ENCODE measurements at places on chromosomes 1 and 21.
A peak's percentile ranks its signal among the peaks of the same experiment; 100 is the strongest.

- DNase-seq: no peak
These were observed 11.9 kb downstream of the STX6 start for GRCh38 chr1:181010789-181011188.

DNA sequence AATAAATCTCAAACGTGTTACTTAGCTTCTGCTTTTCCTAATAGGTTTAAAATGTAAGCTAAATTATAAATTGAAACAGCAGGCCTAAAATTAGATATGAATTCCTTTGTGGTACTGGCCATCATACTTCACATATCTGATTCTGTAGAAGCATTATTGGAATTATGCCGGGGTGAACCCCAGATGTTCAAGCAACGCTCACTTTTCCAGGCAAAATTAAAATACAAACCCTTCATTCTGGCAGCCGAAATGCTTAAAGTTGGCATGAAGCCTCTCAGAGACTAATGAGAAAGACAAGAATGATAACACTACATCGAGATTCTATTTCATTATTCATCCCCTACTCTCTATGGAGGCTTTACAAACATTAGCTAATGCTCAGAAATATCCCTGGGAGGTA is 1352.7 kb upstream of the ADGRL2 start:
- DNase-seq: no peak

DNA sequence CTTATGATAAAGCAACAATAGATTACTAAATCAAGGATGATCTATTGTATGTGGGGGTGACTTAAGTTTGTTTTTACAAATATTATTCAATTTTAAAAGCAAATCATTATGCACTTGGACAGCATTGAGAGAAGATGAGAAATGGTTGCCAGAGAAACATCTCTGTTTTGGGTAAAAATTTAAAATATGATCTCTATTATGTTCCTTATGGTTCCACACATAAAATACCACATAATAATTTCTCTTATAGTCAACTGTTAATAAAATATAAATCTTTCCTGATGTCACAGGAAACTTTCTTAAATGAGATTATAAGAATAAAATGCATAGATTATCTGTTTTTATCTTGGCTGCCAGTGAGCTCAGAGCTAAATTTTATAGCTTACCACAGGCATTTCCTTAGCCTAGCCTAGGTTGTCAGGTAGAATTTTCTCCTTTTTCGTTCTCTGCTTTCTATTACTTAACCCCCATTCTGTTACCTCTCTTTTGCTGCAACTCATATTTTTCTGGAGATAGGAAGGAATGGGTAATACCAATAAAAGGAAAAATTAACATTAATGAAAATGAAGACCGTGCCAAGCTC is 109.7 kb downstream of the TGFB2 start:
- DNase-seq: no peak

GRCh38 chr1:17143760-17144159 is 24.5 kb upstream of the PADI2 start:
- DNase-seq: no peak

DNA sequence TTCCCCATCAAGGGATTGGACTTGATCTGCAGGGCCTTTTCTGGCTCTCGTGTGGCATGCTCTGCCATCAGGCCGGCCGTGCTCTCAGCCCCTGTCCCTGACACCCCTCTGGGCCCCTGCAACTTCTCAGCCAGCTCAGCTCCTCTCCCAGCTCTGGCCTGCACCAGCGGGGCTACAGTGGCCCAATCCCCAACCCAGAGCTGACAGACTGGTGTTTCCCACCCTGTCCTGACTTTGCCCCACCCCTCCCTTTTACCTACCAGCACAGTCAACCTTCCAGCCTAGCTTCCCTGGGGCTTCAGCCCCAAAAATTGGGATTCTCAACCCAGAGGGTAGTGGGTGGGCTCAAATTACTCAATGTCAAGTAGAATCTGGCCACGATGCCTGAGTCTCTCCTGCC is 149.3 kb downstream of the SYF2 start:
- no peak for DNase-seq

GRCh38 chr1:64553285-64553684 is 83.4 kb downstream of the CACHD1 start:
- no peak for DNase-seq

DNA sequence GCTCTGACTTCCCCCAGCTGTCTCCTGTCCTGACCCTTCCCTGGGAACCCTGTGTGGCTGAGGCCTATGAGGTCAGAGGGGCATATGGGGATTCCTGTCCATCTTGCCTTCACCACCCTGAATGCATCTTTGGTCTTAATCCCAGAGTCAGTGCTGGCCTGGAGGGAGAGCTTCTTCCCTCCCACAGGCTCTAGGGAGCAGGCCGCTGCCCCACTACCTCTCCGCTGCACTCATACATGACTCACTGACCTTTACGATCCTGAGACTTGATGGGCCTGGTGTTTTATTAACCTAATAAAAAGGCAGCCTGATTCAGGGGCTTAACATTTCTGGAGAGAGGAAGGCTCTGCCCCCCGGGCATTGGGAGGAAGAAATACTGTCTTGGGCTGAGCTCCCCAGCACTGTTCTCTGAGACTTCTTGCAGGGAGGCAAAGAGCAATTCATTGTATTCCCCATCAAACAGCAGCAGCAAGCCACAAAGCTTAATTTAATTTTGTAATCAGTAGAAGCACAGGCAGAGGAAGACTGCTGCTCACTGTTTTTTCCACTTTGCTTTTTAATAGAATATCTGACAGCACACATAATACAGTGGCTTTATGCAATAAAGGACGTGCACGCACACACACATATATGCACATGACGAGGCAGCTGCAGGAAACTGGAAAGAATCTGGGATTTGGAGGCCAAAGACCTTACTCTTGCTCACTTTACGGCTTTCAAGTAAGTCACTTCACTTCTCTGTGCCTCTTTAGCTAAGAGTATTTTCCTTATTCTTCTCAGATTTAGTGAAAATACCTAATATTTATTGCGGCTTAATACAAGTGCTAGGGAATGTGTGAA is 89.2 kb upstream of the GRIK3 start:
- no peak for DNase-seq

GRCh38 chr1:192933744-192934143 is 124.9 kb downstream of the RGS2 start:
- DNase-seq: no peak

DNA sequence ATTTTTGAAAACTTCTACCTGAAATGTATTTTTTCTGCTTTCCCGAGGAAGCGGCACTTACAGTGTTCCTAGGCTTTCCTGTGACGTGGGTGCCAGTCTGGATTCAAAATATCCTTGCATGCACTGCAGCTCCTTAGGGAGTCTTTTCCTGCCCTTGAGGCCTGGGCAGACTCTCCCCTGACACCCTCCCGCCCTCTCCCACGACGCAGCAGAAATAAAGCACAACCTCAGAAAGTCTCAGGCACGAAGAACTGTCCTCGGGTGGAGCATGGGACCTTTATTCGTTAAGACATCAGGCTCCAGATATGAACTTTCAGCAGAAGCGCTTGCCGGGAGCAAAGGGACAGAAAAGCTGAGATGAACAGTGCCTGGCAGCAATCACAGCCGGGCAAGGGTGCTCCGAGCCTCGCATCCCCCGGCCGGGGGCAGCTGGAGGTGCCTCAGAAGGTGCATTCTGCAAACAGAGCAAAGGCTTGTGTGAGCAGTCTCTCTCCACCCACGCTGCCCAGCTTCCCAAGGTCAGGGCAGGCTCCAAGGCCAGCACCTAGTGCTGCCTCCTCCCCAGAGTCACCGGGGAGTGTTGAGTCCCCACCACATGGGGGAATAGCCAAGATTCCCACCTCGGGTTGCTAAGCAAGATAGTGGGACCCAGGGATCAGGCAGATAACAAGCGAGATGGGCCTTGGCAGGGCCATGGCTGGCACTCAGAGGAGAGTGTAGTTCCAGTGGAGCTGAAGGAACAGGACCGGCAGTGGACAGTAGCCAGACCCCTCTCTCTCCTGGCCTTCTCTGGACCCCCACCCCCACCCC is 3.2 kb downstream of the TFF3 start:
- no peak for DNase-seq

DNA sequence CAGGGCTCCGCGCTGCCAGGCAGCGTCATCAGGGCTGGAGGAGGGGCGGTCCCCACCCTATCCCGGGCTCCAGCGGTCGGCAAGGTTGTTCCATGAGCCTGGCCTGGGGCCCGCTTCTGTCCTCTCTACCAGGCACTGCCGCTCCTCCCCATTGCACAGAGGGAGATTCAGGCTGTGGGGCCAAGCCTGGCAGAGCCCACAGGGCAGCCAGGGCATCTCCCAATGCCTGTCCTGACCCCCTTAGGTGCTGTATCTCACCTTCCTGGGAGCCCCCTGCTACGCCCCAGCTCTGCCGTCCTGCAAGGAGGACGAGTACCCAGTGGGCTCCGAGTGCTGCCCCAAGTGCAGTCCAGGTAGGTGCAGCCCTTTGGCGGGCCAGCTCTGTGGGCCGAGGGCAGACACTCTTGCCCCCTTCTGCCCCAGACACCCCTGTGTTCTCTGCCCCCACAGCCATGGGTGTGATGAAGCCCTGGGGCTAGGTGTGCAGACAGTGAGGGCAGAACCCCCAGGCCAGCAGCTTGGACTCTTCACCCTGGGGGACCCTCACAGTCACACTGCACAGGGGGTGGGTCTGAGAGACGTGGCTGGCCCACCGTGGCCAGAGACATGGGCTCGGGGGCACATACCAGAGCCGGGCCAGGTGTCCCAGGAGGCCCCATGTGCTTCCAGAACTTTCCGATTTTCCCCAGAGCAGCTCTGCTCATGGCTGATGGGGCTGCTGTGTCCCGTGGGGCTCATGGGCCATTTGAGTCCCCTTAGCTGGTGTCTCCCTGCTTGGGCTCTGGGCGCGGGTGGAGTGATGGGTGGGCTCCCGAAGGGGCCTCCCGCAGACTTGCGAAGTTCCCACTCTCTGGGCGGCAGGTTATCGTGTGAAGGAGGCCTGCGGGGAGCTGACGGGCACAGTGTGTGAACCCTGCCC is 1.6 kb downstream of the TNFRSF14 start:
- no peak for DNase-seq

GRCh38 chr21:33505833-33506232 is 14.3 kb upstream of the DNAJC28 start:
- no peak for DNase-seq

GRCh38 chr21:27061770-27062169 is 94.9 kb upstream of the ADAMTS5 start:
- DNase-seq: no peak

GRCh38 chr1:110554871-110555801 is 36.2 kb upstream of the KCNA10 start:
- peak; percentile 82 for DNase-seq

- no peak for DNase-seq
These were observed 61.1 kb upstream of the ACOT11 start for GRCh38 chr1:54486907-54487306.

DNA sequence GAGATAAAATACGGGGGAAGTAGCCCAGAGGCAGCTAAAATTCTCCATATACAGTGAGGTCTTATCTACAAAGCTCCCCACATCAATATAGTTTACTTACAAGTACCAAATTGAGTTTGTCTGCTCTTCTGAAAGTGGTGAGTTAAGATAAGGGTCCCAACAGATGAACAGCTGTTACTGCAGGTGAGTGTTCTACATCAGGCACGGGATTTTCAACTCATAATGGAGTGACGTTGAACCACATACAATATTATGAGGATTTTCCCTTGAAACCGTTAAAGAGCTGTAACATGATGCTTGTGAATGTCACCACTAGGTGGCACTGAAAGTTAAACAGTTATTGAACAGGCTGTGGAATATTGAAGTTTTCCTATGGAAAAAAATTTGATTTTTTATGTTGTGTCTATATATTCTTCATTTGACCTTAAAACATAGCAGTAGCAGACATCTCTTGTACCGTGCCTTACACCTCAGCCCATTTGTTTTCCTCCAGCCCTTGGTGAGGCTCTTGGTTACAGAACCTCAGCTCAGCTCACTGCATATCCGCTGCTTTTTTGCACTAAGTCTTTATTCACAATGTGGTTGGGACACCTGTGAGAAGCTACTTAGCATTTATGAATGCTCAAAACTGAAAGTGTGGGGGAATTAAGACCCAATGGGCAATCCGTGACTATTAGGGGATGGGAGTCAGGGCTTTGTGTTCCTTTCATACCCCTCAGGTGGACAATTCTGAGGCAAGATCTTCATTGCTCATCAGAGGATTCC is 23.2 kb downstream of the CD1D start:
- peak; percentile 11 for DNase-seq

- DNase-seq: no peak
These were observed 280.7 kb downstream of the LMX1A start for GRCh38 chr1:165075725-165076370.

DNA sequence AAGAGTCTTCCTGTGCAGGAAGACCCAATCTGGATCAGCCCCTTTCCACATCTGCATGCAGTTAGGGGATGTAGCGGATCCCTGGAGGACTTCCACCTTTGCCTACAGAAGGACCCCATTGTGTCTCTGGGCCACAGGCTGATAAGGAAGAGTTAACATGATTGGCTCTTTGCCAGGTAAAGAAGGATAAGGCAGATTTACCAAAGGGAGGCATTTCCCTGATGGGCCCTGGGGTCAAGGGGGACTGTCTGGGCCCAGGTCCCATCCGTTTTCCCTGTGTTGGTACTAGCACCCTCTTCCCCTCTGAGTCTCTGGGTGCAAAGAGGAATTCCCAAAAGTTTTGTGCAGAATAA is 29.1 kb downstream of the SLC26A9 start:
- no peak for DNase-seq

GRCh38 chr21:45260191-45260825 is 27.4 kb downstream of the POFUT2 start:
- no peak for DNase-seq

DNA sequence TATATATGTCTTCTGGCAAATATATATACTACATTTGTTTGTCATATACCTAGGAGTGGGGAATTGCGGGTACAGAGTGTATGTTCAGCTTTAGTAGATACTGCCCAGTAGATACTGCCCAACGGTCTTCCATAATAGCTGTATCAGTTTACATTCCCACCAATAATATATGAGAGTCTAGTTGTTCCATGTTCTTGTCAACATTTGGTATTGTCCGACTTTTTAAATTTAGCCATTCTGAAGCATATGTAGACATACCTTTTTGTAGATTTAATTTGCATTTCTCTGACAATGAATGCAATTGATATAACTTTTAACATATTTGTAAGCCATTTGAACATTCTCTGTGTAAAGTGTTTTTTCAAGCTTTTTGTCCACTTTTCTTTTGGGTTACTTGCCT is 99.0 kb upstream of the HIVEP3 start:
- DNase-seq: no peak

GRCh38 chr1:48469616-48470480 is 2.2 kb downstream of the SPATA6 start:
- peak; percentile 49 for DNase-seq

GRCh38 chr1:214241060-214241459 is 39.9 kb upstream of the SMYD2 start:
- DNase-seq: no peak

DNA sequence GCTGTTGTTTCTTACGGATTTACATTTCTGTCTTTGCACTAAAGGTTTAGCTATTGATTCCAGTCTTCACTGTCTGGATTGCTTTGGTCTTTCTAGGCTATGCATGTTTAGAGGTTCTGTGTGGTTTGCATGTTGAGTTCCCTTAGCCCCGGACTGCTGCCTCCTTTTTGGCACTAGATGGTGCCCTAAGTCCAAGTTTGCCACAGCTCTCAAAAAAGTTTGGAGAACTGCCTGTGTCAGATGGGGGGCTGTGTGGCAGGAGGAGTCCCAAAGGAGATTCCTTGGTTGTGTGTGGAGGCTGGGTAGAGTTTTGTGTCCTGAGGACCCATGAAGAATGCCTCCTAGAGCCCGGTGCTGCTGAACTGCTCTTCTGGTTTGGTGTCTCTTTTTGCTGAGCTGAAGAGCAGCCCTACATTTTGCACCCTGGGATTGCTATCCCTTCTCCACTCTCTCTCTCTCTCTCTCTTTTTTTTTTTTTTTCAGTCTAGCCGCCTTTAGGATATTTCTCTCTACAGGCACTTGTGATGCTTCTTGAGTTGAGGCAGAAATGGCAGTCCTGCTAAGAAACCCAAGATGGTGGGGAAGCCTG is 74.4 kb downstream of the PTGS2 start:
- peak; percentile 26 for DNase-seq

- DNase-seq: no peak
These were observed 67.9 kb downstream of the SLC44A5 start for GRCh38 chr1:75542818-75543570.

Data from head of caudate nucleus (tissue), 42 donors.